Stimulated activated CD4-positive, alpha-beta T cell treated with anti-CD3 and anti-CD28 coated beads, Interleukin-4, amount 100 ng/mL, for 48 hours (primary cell): ENCODE measurements at places on chromosomes 3 and 15.

- peak; percentile 35 for DNase-seq
Measured at GRCh38 chr3:9715764-9716437, 12.3 kb downstream of the CPNE9 start.

DNA sequence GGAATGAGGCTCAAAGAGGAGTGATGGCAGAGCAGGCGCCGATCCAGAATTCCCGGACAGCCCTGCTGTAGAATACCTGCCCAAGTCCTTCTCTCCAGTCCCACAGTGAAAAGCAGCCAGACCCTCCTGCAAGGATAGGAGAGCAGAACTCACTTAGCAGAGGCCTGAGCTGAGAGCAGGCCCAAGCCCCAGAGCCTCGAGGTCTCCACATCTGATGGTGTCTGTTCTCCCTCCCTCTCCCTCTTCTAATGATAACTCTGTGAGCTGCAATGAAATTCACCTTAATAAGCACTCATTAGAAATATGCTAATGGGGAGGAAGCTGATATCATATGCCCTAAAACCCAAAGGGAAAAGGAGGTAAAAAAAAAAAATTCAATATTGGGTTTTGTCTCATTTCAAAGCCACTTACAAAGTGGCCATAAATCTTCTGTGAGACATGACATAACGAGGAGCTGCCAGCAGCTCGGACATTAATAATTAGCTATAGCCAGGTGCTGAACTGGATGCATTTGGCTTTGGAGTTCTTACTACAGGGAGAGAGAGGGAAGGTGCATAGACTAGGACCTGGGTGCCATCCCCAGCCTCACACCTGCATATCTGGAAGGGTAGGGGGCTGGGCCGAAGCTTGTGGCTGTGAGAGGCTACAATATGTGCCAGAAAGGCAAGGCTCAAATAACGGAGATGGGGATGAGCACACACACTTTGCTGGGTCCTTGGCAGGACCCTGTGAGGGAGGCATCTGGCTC lies 108.4 kb downstream of the MEGF11 start:
- no peak for DNase-seq

DNA sequence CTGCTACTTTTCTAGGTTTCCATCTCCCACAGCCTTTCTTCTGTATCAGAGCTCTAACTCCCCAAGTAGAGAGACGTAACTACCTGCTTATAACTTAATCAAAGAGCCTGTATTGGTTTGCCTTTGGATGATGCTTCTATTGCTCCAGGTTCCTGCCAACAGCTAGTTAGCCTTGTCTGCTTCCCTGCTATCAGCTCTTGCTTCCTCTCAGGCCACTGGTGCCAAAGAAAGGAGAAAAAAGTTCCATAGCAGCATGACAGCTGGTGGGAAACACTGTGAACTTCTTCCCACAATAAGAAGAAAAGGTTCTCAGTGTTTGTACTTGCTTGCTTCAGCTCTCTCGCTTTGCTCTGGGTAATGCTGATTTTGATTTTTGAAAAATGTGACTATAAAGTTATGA lies 206.6 kb downstream of the GBE1 start:
- DNase-seq, result no peak

DNA sequence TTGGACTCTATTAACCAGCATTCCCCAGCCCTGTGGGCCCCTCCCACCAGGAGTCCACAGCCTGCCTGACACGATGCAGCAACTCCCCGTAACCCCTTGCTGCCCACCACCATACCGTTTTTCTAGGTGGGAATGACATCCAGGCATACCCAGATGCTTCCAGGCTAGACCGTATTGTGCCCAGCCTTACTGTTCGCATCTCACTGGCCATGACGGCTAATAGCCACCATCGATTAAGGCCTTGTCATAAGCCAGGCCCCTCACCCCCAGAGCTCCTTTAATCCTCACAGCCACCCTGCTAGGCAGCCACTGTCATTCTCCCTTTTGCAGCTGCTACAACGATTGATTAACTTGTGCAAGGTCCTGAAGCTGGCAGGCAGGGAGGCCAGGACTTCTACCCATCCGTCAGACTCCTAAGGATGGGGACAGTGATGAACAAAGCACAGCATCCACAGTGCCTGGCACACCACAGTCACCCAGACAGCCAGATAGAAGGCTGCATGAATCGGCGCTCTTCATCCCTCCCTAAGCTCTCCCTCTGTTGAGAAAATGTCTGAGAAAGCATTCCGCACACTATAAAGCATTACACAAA lies 60.0 kb upstream of the FLNB start:
- DNase-seq, result no peak

- DNase-seq, result no peak
Measured at GRCh38 chr3:64214381-64215018, 10.8 kb downstream of the PRICKLE2 start.

- no peak for DNase-seq
Measured at GRCh38 chr15:87732976-87733375, 523.6 kb downstream of the NTRK3 start.

GRCh38 chr15:62989366-62990055 lies 53.0 kb upstream of the TPM1 start:
- no peak for DNase-seq

- DNase-seq, result no peak
Measured at GRCh38 chr3:128482666-128483656, 10.0 kb downstream of the GATA2 start.

DNA sequence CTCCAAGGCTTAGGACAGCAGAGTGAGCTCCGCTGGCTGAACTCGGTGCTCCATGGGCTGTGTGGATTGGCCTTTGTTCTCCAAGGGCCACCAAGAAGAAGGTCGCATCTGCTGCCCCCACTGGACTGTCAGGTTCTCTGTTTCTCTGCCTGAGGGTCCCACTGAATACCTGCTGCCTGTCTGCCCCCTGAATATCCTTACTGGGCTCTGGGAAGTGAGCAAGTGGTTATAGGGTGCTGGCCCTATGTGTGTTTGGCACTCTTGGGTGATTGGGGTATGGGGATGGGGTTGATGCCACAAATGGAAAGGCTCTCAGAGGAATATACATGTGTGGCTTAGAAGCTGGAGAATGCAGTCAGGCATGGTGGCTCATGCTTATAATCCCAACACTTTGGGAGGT lies 82.3 kb downstream of the THSD4 start:
- DNase-seq, result no peak
